NCI-H1694 (cell line): ENCODE measurements at places on chromosomes 7 and 10.
A peak's percentile ranks its signal among the peaks of the same experiment; 100 is the strongest.

DNA sequence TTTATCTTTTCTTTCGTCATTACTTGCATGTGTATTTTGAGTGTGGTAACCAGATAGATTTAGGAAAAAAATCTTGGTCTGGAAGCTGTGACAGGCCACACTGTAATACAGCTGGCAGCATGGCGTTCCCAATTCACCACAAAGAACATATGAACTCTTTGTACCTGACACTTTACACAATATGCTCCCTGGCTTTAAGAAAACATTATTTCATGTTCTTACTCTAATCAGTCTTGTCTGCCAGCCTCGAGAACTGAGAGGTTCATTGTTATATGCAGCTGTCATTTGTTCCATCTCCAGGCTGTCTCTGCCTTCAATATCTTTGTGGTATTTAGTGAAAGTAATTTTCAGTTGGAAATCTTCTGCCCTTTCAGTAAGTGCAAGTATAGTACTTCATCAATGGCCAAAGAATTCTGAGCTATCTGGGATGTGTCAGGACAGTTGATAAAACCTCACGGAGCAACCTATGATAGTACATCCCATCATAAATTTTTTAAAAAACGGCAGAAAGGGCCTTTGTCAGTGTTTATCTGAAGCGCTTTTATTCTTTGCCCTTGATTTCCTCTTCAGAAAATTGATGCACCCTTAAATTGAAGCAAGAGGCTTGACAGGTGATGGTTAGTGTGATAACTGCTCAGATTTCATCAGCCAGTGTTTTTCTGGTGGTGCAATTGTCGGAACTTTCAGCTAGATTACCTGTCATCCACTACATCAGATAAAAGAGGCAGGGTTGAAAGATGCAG is 146.3 kb upstream of the SP8 start:
- no peak for DNase-seq

GRCh38 chr10:73843261-73843660 is 31.1 kb downstream of the CAMK2G start:
- DNase-seq, result no peak

DNA sequence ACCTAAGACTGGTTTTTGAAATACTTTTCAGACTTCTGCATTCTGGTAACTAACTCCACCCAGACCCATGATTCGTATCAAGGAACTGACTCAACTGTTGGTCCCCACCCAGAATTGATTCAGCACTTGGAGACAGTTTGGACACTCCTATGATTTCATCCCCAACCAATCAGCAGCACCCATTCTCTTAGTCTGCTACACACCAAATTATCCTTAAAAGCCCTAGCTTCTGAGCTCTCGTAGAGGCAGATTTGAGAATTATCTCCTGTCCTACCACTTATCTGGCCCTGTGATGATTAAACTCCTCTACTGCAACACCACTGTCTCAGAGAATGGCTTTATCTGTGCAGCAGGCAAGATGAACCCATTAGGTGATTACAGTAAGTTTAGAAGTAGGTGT is 7.7 kb upstream of the GSTO1 start:
- no peak for DNase-seq

- no peak for DNase-seq
These were observed 8.9 kb downstream of the SLC25A28 start for GRCh38 chr10:99611326-99611725.

DNA sequence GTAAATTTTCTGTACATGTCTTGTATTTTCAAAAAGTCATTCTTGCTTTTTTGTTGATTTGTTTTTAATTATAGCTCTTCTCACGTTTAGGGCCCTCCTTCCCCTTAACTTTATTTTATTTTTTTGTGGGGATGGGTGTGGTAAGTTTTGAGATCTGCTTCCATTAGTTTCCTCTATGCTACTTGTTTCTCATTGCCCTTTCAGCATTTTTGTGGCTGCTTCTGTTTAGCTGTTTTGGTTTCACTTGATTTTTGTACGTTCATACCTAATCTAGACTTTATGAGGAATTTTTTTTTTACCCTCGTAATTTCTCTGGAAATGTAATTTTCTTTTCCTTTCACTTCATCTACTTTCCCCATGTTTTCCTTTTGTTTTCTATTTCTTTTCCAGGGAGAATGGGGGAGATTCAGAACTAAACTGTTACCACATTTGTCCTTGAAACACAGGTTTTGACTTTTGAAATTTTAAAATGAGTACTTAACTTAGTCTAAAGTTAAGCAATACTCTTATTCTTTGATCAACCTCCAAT is 80.8 kb downstream of the ATRNL1 start:
- DNase-seq, result no peak

DNA sequence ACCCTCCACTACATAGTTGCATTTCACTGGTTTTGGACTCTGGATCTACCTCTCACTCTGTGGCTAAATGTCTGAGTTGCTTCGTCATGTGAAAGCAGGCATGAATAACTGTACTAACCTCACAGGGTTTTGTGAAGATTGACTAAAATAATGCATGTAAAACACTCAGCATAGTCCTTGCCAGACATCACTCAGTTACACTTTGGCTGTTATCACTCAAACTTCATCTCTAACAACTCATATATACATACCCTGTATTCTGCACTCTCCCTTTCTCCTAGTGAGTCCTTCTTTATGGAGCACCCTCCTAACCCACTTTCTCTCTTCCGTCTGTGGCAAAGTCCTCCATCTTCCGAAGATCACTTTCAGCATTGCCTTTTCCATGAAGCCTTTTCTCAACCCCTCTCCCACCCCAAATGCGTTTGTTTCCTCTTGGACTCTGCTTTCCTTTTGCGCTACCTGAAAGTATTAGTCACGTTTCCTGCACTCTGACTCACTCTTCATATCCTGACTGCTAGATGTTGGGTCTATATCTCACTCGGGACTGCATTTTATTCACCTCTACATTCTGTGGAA is 72.6 kb downstream of the OSBPL3 start:
- no peak for DNase-seq

DNA sequence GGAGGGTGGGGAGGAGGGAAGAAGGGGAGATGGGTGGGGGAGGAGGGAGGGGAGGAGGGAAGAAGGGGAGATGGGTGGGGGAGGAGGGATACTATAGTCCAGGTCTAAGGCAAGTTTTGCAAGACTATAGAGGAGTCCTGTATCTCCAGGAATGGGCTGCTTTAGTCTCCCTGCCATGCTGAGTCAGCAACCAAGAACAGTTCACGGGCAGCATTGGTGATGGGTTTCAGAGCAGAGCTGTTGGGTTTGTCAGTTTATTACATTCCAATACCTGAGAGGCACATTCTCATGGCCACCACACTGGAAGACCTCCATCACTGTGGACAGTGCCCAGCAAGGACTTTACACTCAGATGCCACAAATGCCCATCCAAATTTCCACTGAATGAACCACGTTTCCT is 212.7 kb downstream of the GRM8 start:
- no peak for DNase-seq

DNA sequence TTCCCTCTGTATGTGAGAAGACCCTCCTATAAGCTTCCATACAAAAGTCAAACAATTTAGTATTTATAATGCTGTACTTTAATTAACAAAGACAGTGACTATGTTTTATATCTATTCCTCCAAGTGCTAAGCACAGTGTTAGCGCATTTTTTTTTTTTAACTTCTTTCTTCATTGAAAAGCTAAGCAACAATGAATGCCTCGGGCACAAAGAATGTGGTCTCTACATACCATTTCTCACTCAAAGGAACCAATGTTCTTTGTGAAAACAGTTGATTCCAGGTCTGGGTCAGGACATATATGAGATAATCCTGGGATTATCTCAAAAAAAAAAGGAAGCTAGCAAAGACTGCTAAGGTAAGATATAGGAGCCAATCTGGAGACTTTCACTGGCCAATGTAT is 26.2 kb upstream of the REEP3 start:
- DNase-seq, result no peak

DNA sequence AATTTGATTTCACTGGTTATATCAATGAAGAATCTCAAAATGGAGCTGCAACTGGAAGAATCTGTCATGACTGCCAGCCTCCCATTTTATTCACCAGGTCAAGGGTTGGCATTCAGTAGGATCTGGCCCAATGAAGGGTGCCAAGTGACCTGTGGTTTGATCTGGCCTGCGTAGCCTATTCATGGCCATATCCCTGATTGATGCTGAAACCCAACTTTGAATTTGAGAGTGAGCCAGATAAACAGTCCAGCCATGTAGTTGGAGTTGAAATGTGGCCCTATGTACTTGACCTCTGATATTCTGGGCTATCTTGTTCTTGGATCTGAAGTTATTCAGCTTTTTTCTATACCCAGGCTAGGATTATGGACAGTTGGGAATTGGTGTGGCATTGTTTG is 1.5 kb downstream of the MKLN1 start:
- DNase-seq, result no peak

DNA sequence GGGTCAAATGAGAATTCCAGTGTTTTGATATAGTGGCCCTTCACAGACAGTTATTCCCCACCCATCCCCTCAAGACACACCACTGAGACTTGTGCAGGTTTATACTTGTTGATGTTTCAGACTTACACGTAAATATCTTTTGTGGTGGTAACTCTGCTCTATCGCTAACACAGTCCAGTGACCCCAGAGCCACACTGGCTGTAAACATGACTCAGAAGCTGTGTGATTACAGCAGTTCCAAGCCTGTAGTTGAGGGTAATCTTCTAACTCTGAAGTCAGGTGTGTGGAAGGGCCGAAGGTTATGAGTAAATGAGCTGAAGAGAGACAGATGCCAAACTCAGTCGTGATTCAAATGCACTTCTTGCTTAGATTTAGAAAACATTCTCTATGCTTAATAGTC is 19.4 kb downstream of the NOBOX start:
- DNase-seq, result no peak

GRCh38 chr7:102916426-102916825 is 3.6 kb downstream of the LRRC17 start:
- no peak for DNase-seq

DNA sequence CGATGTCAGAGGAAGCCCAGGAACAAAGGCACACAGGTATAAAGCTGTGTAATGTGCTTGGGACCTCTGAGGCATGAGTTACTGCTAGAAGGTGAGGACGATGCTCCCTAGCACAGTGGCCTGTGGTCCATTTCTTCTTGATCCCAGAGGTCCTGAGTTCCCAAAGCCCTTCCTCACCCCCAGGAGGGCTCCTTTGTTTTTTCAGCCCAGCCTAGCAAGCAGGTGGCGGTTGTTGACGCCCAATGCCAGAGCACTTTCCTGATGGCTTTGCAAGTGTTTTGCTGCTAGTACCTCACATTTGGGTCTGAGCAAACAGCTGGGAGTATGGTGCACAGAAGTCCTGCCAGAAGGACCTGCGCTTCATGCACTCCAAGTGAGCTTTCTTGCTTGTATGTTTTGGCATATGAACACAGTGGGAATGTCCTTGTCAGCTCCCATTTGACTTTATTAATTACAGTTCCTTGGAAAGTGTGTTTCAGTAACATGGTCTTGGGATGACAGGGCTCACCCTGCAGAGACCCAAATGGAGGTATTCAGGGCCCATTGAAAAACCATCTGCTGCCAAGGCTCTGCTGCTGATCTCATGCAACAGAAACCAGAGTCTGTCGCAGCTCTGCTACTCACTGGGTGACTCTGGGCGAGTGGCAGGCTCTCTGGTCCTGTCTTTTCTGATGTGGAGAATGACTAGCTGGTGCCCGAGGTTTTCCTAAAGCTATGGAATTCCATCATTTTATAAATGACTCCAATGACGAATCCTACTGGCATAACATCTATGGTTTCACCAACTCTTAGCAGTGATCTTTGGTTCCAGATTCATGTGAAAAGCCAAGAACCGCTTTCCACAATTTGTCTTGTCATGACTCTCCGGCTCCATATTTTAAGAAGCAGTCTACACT is 134.9 kb downstream of the ARID5B start:
- peak; percentile 11 for DNase-seq

DNA sequence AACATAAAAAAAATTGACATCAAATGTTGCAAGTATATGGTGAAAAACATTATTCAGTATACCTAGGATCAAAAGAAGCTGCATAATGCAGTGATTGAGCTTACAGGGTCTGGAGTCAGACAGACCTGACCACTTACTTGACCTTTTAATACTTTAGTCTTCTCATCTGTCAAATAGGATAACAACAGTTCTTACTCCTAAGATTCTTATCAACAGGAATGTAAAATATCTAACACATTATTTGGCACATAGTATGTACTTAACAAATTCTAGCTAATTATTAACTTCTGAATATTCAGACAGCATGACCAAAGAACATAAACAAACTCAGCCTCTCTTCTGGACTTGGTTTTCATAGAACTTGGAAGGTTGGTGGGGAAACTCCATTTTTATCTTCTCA is 45.6 kb upstream of the PIP4K2A start:
- DNase-seq, result no peak

DNA sequence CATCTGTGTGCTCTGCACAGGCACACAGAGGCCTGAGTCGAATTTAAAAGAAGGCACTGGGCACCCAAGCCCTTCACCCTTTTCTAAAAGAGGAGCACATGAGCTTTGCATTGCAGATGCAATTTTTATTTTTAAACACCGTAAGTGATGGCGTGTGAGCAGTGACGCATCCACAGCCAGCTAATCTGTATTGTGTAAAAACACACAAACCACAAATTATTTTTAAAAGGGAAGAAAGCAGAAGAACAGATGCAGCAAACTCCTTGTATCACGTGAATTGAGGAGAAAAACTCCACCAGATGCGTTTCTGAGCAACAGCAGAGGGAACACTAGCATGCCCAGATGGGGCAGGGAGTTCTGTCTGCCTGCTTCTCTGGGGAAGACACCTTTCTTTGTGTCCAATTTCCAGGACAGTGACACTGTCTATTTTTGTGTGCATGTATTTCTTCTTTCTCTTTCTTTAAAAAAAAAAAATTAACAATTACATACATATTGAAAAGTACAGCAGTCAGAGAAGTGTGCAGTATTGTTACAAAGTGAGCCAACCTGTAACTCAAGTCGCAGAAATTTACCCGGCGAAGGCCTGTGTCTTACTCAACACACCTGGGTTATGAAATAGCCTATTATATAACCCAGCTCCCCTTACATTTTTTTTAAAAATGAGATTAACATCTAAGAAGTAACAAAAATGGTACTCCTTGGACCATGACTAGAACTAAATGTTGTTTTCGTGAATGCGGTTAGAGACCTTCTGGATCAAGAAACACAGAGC is 39.2 kb downstream of the EEPD1 start:
- DNase-seq, result peak; percentile 77

GRCh38 chr7:47783456-47784223 is 164.6 kb downstream of the PKD1L1 start:
- DNase-seq, result no peak

DNA sequence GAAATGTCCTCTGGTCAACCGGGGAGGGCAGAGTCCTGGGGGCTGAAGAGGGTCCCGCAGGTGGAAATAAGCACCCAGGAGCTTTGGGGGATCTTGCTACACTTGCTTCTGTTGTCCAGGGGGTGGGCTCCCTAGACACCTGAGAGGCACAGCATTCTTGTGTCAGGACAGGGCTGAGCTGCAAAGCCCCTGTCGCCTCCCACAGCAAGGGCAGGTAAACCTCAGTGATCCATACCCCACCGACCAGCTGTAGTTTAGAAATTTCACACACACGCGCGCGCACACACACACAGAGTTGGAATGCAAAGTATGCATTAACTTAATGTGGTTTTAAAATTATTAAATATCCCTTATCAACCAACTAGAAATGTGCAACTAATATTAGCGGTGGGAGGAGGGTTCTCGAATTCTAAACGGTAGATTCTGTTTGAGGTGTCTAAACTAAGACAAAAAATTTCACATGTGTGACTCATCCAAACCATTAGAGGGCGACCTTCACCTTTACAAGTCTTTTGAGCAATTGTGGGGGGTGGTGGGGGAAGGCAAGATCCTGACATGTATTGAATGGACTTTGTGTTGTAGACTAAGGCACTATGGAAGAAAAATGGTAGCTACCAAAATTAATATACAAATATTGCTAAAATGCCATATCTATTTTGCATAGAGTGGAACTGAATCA is 34.3 kb upstream of the PTF1A start:
- DNase-seq, result peak; percentile 29

GRCh38 chr7:38934051-38934450 is 25.1 kb upstream of the VPS41 start:
- no peak for DNase-seq
